ENCODE measurements at places on chromosomes 11 and 22.

- no peak for DNase-seq
Measured at GRCh38 chr11:12680246-12680939, 6.2 kb downstream of the TEAD1 start.

DNA sequence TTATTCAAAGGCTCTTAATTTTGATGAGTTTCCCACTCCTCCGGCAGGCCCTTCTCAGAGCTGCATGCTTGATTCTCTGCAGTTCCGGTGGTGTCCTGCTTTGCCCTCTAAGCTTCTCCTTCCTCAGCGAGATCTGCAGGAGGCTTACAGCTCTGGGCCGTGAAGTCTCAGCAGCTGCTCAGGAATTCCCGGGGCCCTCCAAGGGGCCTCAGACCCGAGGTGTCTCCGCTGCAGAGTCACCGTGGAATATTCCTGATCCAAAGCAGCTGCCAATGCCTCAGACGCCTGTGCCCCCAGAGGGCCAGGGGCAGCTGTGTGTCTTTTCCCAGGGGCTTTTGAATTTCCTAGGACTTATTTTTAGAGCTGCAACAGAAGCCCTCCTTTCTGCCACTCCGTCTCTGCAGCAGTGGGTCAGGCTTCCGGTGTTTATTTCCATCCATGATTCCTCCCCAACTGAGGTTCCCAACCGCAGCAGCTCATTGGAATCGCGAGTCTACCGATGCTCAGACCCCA lies 37.2 kb downstream of the RPS6KA4 start:
- no peak for DNase-seq

DNA sequence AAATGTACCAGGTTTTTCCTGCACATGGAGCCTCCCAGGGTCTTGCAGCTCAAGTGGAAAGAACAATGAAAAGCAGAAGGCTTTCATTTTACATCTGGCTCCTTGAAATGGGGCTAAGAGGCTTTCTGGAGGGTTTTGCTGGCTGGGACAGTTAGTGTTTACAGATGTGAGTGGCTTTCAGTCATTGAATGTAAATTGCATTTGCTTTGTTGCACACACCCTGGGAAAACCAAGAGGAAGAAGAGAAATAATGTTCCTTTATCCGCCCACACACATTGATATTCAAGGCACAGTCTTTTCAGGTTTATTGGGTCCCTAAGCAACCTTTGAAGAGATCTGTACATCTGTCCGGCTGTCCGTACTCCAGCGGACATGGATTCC lies 144.5 kb downstream of the SPON1 start:
- DNase-seq: no peak

DNA sequence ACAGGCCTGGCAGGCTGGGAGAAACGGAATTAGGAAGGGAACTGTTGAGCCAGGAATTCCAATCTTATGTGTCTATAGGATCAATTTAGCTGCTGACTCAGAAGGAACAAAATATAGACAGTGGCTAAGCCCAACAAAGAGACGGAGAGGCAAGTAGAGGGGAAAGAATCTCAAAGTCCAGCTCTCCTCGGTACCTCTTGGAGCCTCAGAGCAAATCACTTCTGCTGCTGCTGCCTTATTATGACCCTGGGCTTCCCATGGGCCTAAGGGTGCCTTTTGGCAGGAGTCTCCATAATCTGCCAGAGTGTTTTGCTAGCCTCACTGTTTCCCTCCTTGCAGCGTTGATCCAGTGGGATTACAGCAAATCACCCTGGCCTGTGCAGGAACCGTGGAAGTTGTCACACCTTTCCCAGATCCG lies 31.7 kb downstream of the PAX6 start:
- no peak for DNase-seq

- no peak for DNase-seq
Measured at GRCh38 chr11:78690352-78690987, 115.8 kb upstream of the NARS2 start.

DNA sequence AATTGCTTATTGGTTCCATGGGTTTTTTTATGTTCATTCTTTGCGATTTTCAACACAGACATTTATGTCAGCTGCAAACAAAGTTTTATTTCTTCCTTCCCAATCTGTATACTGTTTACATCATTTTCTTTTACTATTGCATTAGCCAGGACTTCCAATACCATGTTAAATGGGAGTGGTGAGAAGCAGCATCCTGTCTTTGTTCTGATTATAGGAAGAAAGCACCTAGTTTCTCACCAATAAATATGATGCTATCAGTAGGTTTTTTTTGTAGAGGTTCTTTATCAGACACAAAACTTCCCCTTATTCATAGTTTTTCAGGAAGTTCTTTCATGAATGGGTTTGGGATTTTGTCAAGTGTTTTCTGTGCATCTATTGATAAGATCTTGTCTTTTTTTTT lies 28.0 kb upstream of the OR8B8 start:
- DNase-seq: no peak

DNA sequence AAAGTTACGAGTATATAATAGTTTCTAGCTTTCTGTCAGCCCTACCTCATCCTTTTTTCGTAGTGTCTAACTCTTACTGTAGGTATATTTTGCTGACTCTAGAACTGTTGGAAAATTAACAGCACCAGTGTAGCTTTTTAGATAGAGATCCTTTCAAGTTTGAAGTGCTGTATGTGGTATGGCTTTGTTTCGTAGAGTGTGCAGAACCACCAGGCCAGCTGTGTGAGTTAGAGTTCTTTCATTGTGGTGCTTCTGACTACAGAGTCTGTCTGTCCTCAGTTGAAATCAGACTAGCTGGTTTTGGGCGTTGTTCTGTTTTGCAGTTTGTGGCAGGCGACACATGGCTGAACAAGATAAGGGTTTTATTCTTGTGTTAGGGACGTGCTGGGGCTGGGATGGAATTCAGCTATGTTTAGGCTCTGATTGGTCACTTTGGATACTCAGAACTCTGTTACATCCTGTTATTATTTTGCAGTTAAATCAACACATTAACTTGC lies 3.2 kb downstream of the ARHGEF12 start:
- no peak for DNase-seq
